Forelimb muscle (tissue), 1 donor: ENCODE measurements at places on chromosomes 5 and 9.

DNA sequence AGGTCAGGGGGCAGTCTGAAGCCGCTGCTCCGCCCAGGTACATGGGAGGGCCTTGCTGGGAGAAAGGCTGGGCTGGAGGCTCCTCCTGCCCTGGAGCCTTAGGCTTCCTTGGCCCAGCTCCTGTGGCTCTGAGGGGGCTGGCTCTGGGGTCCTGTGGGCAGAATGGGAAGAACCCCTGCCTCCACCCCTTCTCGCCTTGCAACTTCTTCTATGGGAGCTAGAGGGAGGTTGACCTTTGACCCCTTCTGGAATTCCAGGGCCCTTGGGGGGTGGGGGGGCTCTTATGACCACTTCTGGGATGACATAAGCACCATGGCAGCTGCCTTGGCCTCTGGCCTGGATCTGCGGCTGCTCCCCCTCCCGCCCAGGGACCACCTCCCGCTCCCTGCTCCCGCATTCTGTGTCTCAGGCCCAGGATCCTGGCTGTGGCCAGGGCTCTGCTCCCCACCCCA lies 32.2 kb downstream of the IER5L start:
- no peak for DNase-seq

GRCh38 chr5:42912184-42912798 lies 100.6 kb upstream of the SELENOP start:
- DNase-seq = no peak

- DNase-seq = no peak
Measured at GRCh38 chr5:139088024-139088423, 110.1 kb downstream of the SIL1 start.

DNA sequence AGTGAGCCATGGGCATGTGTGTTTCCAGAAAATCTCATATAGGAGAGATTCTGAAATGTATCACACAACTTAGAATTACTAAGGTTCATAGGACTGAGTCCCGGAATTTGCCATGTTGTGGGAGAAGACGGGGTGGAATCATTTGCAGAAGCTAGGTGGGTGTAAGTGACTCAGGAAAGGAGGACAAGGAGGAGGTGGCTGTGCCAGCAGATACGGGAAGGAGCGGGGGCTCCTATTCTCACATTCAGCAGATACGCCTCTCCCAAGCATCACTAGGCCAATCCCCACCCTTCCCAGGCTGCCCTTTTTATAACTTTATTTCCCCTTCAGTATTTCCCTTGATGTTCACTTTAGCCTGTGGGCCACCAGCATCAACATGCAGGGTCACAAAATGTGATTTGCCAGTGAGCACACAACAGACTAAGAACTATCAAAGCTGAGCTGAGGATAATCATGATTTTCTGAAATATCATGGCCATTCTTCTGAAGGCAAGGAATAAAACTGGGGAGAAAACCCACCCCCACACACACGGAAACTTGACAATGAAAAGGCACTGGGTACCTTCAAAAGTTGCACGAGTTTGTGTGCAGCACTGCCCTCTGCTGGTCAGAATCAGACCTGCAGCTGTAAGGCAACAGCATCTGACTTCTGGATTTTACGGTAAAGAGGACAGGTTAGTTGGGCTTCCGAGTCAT lies 133.2 kb downstream of the MTX3 start:
- no peak for DNase-seq

DNA sequence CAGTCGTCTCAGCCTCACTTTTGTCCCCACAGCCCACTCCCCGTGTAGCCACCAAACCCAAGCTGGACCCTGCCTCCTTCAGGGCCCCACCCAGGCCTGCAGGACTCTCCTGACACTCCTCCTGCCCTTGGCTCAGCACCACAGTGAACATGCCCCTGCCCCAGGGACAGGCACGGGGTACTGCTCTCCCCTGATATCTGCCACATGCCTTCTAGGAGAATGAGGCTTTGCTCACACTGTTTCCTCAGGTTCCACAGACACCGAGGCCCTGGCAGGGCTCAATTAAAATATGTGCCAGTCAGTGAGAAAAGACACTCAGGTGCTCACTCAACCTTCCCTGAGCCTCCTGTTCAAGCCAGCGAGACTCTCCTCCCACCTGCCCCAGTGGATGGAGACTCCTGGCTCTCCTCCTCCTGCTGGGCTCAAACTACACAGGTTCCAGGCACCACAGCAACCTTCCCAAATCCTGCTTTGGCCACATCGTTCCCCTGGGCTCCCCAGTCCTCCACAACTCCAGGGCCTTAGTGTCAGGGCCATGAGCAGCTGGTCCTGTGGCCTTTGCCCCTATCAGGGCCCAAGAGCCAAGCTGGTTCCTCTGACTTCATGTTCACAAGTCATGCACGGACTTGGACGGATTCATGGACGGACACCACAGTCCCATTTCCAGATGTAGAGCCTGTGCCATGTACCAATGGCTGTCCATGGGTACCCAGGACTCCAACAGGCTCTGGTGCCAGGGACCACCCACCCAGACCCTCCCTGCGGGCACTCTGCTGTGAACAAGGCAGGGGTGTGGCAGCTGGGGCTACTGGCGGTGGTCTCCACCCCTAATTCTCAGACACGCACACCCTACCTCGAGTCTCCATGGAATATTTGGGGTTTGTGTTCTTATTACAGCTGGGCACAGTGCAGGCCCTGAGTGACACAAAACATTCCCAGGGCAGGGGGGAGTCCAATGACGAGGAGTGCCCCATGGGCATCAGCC lies 36.6 kb downstream of the BICD2 start:
- DNase-seq = no peak

DNA sequence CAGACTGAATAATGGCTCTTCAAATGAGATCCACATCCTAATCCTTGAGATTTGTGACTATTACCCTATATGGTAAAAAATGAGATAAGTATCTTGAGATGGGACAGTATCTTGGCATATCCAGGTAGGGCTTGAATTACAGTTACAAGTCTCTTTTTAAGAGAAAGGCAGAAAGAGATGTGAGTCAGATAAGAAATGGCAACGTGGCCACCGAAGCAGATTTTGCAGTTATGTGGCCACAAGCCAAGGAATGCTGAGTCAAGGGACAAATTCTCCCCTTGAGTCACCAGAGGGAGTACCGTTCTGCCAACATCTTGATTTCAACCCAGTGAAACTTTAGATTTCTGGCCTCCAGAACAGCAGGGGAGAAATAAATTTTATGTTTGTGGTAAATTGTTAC lies 1983.0 kb upstream of the C9orf72 start:
- DNase-seq = no peak

DNA sequence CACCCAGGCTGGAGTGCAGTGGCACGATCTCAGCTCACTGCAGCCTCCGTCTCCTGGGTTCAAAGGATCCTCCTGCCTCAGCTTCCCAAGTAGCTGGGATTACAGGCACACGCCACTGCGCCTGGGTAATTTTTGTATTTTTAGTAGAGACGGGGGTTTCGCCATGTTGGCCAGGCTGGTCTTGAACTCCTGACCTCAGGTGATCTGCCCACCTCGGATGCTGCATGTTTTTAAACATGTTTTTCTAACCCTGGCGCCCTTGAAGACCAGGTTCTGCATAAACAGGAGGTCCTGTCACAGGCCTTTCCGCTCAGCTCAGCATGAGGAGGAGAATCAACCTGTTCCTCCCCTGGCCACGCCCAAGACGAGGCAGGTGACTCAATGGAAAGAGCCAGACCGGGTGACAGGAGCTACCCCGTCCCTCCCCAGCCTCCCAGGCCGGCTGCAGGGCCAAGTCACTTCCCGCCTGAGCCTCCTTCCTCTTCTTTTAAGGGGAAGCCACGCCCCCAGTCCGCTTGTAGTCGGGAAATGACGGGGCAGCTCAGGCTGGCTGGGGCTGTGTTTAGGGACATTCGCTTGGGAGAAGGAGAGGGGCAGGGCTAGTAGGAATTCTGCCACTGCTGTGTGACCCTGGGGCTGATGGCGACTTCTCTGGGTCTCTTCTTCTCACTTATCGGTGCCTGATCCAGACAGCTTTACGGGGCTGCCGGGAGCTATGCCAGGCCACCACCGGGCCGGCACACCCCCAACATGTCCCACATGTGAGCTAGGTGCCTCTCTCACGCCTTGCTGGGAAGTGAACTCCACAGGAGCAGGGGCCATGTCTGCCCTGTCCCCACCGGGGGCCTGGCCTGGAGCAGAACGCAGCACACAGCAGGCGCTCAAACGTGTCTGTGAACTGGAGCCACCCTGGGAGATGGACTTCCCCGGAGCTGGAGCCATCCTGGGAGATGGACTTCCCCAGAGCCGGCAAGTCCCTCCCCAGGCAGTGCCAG lies 6.1 kb downstream of the NOTCH1 start:
- DNase-seq = no peak

GRCh38 chr9:135908093-135908753 lies 877 bp upstream of the CAMSAP1 start:
- DNase-seq = no peak

GRCh38 chr5:172901788-172902496 lies 57.3 kb upstream of the RPL26L1 start:
- DNase-seq = no peak

DNA sequence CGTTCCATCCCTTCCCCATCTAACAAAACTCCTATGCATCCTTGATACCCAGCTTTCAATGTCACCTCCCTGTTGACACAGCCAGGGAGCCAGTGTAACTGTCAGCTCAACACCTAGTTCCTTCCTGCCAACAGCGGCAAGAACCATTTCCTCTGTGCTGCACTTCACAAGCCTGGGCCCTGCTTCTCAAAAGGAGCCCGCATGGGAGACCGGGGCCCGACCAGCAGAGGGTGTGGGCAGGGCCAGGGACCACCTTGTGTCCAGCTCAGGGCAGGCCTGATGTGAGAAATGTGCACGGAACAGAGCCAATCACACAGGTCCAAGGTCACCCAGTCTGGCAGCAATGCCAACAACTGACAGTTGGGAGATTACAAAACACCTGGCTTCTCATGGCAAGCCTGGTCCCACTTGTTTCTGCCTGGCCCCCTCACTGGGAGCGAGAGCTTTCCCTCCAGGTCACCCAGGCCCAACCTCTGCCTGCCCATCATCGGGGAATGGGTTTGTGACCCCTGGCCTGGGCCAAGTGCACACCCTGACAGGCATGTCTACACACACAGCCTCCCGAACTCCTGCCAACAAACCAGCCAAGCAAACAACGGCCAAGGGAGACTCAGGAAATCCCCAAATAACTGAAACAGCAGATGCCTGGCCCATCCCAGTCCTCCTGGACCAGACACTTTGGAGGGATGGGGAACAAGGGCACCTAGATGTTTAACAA lies 3.1 kb downstream of the RNF44 start:
- DNase-seq = no peak

DNA sequence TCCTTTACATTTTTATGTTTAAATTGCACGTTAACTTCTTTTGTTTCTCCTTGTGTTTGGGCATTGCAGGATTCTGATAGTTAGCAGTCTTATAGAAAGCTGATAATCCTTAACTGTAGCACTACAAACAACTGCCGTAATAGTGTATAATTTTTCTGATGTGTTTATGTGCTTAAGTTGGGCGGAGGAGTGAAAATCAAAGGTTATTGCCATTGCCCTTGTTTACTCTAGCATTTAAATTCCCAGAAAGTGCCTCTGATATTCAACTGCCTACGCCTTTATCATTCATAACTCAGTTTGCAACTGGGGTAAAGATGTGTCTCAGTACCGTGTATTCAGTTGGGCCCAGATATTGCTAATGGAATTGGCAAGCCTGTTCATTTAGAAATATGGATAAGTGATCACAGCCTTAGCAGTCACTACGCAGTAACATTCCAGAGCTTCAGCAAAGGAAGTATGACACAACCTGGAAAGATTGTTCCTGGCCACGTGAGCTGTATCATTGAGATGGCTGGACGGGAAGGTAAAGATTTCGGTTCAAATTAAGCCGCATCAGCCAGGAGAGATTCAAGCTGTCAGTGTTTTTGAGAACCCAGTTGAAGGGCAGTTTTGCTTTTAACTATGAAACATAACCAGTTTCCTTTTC lies 28.1 kb upstream of the LRRTM2 start:
- peak; percentile 26 for DNase-seq

DNA sequence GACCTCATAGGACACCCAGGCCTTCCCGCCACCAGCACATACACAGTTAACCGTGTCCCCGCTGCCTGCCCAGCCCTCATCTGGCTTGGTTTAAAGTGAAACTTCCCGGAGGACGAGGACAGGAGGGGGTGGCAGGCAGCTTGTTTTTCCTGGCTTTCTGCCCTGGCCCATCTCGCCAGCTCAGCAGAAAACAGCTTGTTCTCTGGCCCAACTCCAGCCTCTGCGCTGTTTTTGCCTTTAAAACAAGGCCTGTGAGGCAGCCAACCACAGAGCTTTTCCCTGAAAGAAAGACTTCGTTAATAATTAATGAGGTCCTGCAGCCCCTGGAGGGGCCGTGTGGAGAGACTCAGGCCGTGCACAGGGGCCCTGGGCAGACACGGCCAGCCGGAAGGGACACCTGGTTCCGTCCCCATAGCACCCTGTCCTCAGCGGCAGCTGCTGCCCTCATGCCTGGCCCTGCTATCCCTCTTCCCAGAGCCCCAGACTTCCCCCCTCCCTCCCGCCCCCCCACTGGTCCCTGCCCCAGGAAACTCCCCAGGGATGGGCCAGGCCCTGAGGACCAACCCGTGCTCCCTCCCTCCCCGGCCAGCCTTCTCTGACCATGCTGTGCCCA lies 108.7 kb downstream of the RXRA start:
- peak; percentile 96 for DNase-seq

- DNase-seq = no peak
Measured at GRCh38 chr5:117135851-117136250, 561.2 kb upstream of the SEMA6A start.

DNA sequence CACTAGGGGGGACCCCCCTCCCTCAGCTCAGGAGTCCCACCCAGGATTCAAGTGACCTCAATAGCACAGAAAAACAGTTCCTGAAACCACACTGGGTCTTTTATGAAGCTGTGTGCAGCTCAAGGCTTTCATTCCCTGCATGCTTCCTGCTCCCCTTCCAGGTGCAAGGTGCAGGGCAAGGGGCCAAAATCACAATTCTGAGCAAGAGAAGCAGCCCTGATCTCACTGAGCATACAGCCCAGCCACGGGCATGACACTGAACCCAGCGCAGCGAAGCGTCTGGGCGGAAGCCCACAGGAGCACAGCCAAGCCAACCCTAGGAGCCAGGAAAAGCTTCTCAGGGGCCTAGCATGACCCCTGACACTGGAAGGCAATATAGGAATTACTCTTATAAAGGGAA lies 62.9 kb downstream of the IRX2 start:
- no peak for DNase-seq

- no peak for DNase-seq
Measured at GRCh38 chr9:14066831-14067230, 247.1 kb downstream of the NFIB start.

DNA sequence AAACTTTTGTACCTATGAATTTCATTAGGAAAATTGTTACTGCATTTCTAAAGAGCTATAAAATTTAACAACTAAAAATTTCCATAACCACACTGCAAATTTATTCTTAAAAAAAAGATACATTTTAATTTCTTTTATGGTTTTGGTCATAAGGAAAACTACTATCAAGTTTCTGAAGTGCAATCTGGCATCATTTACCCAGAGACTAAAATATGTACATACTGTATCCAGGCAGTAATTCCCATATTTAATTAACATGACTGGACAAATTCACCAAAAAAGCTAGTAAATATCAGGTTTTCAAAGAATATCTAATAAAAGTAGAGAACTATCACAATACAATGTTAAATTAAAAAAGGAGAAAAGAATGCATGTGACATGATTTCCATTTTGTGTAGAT lies 20.7 kb downstream of the PUM3 start:
- DNase-seq = no peak

- DNase-seq = no peak
Measured at GRCh38 chr9:129962451-129962864, 80.5 kb downstream of the FNBP1 start.

GRCh38 chr5:62137628-62138027 lies 168.4 kb upstream of the KIF2A start:
- no peak for DNase-seq

GRCh38 chr9:20197976-20198685 lies 409.3 kb upstream of the SLC24A2 start:
- peak; percentile 13 for DNase-seq
